ENCODE measurements at places on chromosomes 16 and 17. TPM values are rescaled to one million over a fixed set of nuclear protein-coding genes. Genes with fewer than 3 reads are reported as not detected.

Gene PIRT
- not detected for polyA plus RNA-seq

- no peak overlapping the region for H3K27ac ChIP-seq
- no peaks in the 10 kb centered on the region for H3K27me3 ChIP-seq
- DNase-seq, result no peak
- H3K36me3 ChIP-seq, result peaks cover 23% of the 10 kb centered on the region
- H3K4me1 ChIP-seq, result no peaks in the 10 kb centered on the region
- H3K4me3 ChIP-seq, result no peak overlapping the region
Measured at GRCh38 chr17:80819422-80820164, 172.0 kb upstream of the CHMP6 start.

GRCh38 chr16:19123535-19124178 lies 9.9 kb downstream of the ITPRIPL2 start:
- no peak for DNase-seq
- H3K27me3 ChIP-seq, result no peaks in the 10 kb centered on the region
- no peak overlapping the region for H3K27ac ChIP-seq
- H3K4me1 ChIP-seq, result peaks cover 28% of the 10 kb centered on the region
- no peak overlapping the region for H3K4me3 ChIP-seq

Gene CACNA1H
- 8.7 TPM for polyA plus RNA-seq

GRCh38 chr17:15999974-16000827 lies 577 bp downstream of the TTC19 start:
- peak overlapping the region; percentile 95 for H3K27ac ChIP-seq
- H3K27me3 ChIP-seq, result no peaks in the 10 kb centered on the region
- DNase-seq, result peak; percentile 50
- peak overlapping the region; percentile 78 for H3K4me3 ChIP-seq

GRCh38 chr17:1180958-1181752 lies 1.4 kb upstream of the ABR start:
- no peak overlapping the region for H3K27ac ChIP-seq
- no peak for DNase-seq
- no peak overlapping the region for H3K4me3 ChIP-seq
- H3K36me3 ChIP-seq, result no peaks in the 10 kb centered on the region

DNA sequence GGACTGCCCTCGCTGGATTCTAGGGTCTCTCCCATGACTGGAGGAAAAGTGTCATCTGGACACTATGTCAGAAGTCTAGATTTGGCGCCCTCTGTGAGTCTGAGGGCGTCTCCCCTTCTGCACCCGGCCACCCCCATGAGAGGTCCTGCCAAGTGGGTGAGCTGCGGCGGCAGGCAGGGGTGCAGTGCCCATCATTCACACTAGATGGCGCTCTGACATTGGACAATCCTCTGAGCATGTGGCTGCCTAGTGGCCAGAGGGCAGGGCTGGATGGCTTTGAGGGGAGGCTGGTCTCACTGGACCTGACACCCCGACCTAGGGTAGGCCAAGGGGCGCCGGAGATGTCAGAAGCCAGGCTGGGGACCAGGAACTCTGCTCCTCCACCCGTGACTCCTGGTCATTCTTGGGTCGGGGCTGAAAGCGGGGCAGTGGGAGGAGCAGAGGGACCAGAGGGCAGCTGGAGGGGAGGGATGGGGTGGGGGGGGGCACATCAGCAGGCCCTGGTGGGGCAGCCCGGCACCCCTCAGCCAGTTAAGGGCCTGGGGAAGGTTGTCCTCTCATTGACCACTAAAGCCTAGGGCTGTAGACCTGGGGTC lies 28.0 kb downstream of the MRM1 start:
- peak; percentile 71 for DNase-seq
- peaks cover 17% of the 10 kb centered on the region for H3K4me1 ChIP-seq
- H3K27me3 ChIP-seq, result peaks cover 18% of the 10 kb centered on the region
- H3K27ac ChIP-seq, result no peak overlapping the region
- no peaks in the 10 kb centered on the region for H3K36me3 ChIP-seq

GRCh38 chr16:88770461-88771293 lies 14.3 kb downstream of the PIEZO1 start:
- H3K27me3 ChIP-seq, result no peaks in the 10 kb centered on the region
- H3K4me3 ChIP-seq, result peak overlapping the region; percentile 24
- peak; percentile 74 for DNase-seq

DNA sequence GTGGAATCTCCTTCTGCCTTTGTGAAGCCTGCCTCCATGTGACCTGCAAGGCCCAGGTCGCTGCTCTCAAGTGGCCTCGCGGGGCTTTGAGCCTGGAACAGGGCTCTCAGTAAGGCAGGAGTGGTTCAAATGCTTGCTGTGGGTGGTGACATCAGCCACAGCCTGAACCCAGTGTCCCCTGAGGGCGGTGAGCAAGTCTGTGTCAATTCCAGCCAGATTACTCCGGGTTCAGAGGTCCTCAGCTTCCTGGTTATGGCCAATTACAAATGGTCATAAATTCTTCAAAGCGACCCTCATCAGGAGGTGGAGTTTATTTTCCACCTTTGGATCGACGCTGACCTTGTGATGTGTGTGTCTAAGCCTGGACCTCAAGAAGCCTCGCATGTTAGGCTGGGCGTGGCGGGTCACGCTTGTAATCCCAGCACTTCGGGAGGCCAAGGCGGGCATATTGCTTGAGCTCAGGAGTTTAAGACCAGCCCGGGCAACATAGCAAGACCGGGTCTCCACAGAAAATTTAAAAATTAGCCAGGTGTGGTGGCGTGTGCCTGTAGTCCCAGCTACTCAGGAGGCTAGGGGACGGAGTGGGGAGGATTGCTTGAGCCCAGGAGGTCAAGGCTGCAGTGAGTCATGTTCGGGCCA lies 17.3 kb downstream of the LGALS3BP start:
- H3K27me3 ChIP-seq, result no peaks in the 10 kb centered on the region
- H3K4me1 ChIP-seq, result no peaks in the 10 kb centered on the region
- no peak overlapping the region for H3K4me3 ChIP-seq
- no peaks in the 10 kb centered on the region for H3K36me3 ChIP-seq
- no peak overlapping the region for H3K27ac ChIP-seq

GRCh38 chr17:36614081-36614480 lies 12.7 kb downstream of the MRM1 start:
- H3K36me3 ChIP-seq, result no peaks in the 10 kb centered on the region
- H3K27ac ChIP-seq, result no peak overlapping the region
- peaks cover 42% of the 10 kb centered on the region for H3K27me3 ChIP-seq

- H3K27ac ChIP-seq, result no peak overlapping the region
- no peak overlapping the region for H3K4me3 ChIP-seq
- H3K27me3 ChIP-seq, result no peaks in the 10 kb centered on the region
- no peaks in the 10 kb centered on the region for H3K4me1 ChIP-seq
Measured at GRCh38 chr16:49526860-49527365, 153.3 kb downstream of the C16orf78 start.

DNA sequence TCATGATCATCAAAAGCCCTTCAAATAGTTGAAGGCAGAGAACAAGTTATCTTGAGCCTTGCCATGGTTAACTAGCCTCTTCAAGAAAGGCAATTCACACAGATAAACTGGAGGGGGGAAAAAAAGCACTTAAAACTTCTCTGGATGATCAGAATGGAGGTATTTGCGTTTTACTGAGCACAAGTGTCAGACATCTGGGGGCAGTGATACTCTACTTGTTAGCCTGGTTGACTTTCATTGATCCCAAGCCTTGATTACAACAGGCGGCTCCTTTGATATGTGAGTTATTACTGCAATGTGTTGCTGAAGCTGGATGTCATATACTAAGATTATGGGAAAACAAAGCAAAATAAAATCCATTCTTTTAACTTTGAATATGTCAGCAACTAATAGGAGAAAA lies 155.0 kb upstream of the HS3ST3A1 start:
- no peak for DNase-seq
- no peaks in the 10 kb centered on the region for H3K4me1 ChIP-seq
- no peaks in the 10 kb centered on the region for H3K27me3 ChIP-seq
- H3K36me3 ChIP-seq, result no peaks in the 10 kb centered on the region
- no peak overlapping the region for H3K27ac ChIP-seq
- H3K4me3 ChIP-seq, result no peak overlapping the region

Gene SULT1A1
- polyA plus RNA-seq, result 9.0 TPM

Gene KCNG4
- polyA plus RNA-seq, result not detected

Gene CD7
- polyA plus RNA-seq, result 0.81 TPM

DNA sequence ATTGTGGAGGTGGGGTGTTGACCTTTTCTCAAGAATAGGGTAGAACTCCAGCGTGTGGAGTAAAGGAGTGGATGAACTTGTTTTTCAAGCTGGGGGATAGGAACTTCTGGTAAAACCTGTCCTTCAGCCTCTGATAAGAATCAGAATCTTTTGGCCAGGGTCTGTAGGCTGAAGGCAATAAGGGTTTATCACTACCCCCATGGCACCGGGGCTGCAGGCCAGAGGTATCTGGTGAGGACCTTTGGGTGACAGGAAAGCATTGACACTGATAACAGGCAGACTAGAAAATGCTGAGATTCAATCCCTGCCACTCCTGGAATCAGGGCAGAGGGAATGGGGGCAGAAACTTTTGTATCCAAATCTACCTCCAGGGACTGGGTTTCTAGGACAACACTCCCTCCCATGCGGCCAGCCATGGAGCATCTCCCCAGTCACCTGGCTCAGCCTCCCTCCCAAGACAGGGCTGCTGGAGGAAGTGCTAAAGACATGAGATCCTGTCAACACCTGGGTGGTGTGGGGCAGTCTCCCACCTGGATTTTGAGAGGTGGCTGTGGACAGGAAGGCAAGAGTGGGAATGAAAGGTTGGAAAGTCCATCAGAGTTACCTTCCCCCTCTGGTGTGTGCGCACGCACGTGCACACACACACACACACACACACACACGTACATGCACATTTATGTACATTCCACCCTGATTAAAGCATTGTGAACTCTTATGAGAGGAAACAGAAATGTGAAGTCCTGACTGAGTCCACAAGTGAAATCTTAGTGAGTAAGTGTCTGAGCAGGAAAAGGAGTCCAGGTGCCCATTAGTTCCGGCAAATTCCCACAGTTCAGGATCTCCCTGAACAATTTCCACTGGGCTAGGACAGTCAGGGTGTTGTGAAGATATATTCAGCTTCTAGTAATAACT lies 53.1 kb upstream of the MARCHF10 start:
- no peaks in the 10 kb centered on the region for H3K27me3 ChIP-seq
- no peaks in the 10 kb centered on the region for H3K36me3 ChIP-seq
- no peak overlapping the region for H3K4me3 ChIP-seq
- no peaks in the 10 kb centered on the region for H3K4me1 ChIP-seq
- H3K27ac ChIP-seq, result no peak overlapping the region
- DNase-seq, result no peak

GRCh38 chr17:21194703-21195102 lies 19.3 kb downstream of the TMEM11 start:
- peaks cover 57% of the 10 kb centered on the region for H3K36me3 ChIP-seq
- peak; percentile 52 for DNase-seq
- H3K4me1 ChIP-seq, result peaks cover 46% of the 10 kb centered on the region
- H3K27ac ChIP-seq, result peak overlapping the region; percentile 49

DNA sequence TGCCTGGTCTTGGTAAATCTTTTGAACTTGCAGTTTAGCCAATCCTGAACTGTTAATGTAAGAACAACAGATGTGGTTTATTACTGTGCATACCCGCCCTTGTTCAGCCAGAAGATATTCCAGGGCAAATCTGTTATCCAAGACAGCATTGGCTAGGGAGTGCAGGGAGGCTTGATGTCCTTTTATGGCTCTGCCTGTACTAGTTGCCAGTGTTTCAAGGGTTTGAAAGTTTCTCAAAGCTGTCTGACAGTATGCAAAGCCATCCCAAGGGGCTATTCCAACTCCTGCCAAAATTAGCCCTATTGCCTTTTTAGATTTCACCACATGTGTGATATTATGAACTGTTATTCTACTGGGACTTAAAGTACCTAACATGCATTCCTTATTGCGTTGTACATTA lies 30.1 kb downstream of the LCMT1 start:
- no peak for DNase-seq
- H3K36me3 ChIP-seq, result peaks cover 97% of the 10 kb centered on the region
- no peak overlapping the region for H3K4me3 ChIP-seq
- H3K27me3 ChIP-seq, result no peaks in the 10 kb centered on the region
- H3K4me1 ChIP-seq, result no peaks in the 10 kb centered on the region

Gene KRTAP4-9
- not detected for polyA plus RNA-seq

GRCh38 chr16:23107117-23107516 lies 42.1 kb downstream of the USP31 start:
- H3K4me1 ChIP-seq, result no peaks in the 10 kb centered on the region
- H3K27ac ChIP-seq, result no peak overlapping the region
- H3K36me3 ChIP-seq, result peaks cover 56% of the 10 kb centered on the region
- H3K27me3 ChIP-seq, result no peaks in the 10 kb centered on the region
- no peak for DNase-seq

GRCh38 chr16:21626659-21627277 lies 25.6 kb downstream of the IGSF6 start:
- H3K36me3 ChIP-seq, result no peaks in the 10 kb centered on the region
- no peaks in the 10 kb centered on the region for H3K4me1 ChIP-seq
- H3K4me3 ChIP-seq, result no peak overlapping the region
- no peak for DNase-seq
- no peak overlapping the region for H3K27ac ChIP-seq
- no peaks in the 10 kb centered on the region for H3K27me3 ChIP-seq

- H3K4me3 ChIP-seq, result no peak overlapping the region
- peaks cover 69% of the 10 kb centered on the region for H3K36me3 ChIP-seq
- no peak for DNase-seq
- H3K27ac ChIP-seq, result no peak overlapping the region
- H3K27me3 ChIP-seq, result no peaks in the 10 kb centered on the region
- peaks cover 39% of the 10 kb centered on the region for H3K4me1 ChIP-seq
Measured at GRCh38 chr16:2773188-2773968, 3.7 kb downstream of the ELOB start.

Gene CSNK2A2
- polyA plus RNA-seq, result 20.9 TPM

GRCh38 chr16:16788004-16788403 lies 409.1 kb downstream of the NPIPA7 start:
- H3K4me1 ChIP-seq, result no peaks in the 10 kb centered on the region
- no peaks in the 10 kb centered on the region for H3K27me3 ChIP-seq
- no peak overlapping the region for H3K4me3 ChIP-seq
- no peaks in the 10 kb centered on the region for H3K36me3 ChIP-seq
- no peak overlapping the region for H3K27ac ChIP-seq

DNA sequence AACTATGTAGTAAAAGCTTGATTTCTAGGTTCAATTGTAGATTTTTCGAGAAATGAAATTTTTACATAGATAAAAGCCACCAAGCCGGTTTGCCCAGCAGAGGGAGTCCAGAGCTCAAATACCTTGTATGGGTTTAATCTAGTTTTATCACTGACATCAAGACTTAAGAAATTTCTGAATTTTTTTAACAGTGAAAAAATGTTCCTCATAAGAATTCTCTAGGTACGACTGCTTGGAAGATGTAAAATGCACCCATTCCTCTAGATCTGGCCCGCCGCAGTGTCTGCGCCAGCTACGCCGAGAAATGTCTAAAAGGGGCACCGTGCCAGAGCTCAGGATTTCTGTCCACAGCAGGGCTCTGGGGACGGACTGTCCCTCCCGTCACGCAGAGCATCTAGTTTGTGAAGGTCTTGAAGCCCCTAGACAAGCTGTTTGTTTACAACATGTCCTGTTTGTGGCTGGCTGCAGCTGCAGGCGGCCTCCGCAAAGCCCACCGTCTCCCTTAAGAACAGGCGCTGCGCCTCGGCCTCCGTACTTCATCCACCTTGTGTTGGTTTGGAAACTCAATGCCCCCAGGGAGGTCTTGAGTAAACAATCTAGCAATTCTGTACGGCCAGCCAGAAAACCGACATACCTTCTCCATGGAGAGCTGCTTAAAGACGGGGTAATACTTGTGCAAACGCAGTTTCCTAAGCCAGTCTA lies 24.8 kb downstream of the MAP1LC3B start:
- no peak overlapping the region for H3K4me3 ChIP-seq
- no peaks in the 10 kb centered on the region for H3K4me1 ChIP-seq
- no peaks in the 10 kb centered on the region for H3K27me3 ChIP-seq
- DNase-seq, result no peak
- H3K36me3 ChIP-seq, result peaks cover 98% of the 10 kb centered on the region

Gene TEKT5
- not detected for polyA plus RNA-seq

Gene RAB37
- polyA plus RNA-seq, result 2.7 TPM

- no peak overlapping the region for H3K4me3 ChIP-seq
- no peaks in the 10 kb centered on the region for H3K36me3 ChIP-seq
- no peaks in the 10 kb centered on the region for H3K4me1 ChIP-seq
- no peaks in the 10 kb centered on the region for H3K27me3 ChIP-seq
Measured at GRCh38 chr16:88170528-88170991, 212.2 kb upstream of the ZNF469 start.

All from heart right ventricle (tissue), 16 donors.